ENCODE measurements at places on chromosomes 2 and 18.
A peak's percentile ranks its signal among the peaks of the same experiment; 100 is the strongest.

GRCh38 chr2:237574467-237574866, 8.1 kb downstream of the PRLH start:
- DNase-seq = no peak

DNA sequence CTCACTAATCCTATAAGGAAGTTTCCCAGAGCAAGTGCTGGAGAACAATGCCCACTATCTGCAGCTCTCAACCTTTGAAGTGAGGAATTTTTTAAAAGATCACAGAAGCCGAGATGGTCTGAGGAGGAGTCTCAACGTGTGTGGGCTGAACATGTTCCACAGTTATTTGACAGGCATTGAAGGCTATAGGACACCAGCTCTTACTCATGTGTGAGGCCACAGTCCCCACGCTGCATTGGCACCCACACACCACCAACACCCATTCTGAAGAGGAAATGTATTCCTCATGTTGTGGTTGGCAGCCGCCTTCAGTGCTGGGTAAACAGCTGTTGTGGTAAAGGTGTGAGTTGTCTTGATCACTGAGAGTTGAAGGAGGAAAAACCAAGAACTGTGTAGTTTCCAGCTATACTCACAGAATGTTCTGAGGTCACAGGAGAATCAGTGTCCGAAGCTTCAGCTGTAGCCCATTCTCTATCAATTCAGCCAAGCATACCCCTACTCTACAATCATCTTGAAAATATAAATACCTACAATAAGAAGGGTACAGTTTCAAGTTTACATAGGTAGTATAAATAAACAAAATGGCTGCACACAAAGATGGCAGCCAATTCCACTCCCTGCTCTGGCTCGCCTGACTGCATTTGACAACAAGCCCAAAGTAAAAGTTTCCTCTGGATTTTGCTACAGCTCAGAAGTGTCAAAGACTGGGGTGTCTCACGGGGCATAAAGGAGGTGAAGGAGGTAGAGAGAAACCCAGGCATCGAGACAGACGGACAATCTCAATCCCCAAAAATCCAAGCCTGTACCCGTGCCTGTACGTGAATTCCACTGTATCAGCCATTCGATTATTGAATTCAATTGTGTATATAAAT, 12.1 kb downstream of the CD226 start:
- DNase-seq = no peak

DNA sequence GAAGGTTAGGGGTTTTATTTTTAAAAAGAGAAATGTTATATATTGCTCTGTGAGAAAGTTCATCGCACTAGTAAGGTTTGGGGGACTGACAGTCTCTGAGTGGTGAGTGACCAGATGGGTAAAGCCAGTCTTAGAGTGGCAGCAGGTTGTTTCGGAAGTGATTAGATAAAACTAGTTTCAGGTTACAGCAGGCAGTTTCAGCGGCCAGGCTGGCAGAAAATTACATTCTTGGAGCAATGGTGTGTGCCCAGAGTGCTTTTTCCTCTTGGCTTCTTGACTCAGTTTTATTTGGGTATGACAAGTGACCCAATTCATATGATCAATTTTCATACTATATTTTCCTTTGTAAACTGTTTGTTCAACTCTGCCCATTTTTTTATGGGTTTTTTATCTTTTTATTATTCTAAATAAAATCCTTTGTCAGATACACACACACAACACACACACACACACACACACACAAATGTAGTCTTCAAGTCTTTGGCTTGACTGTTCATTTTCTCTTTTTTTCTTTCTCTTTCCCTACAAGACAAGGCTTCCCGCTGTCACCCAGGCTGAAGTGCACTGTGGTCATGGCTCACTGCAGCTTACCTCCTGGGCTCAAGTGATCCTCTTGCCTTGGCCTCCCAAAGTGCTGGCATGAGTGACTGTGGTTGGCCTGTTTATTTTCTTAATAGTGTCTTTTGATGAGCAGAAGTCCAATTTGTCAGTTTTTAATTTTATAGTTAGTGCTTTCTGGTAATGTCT, 30.9 kb downstream of the RALBP1 start:
- peak; percentile 9 for DNase-seq

- no peak for DNase-seq
Observed at GRCh38 chr2:69781321-69782248, 39.7 kb downstream of the ANXA4 start.

GRCh38 chr2:199458806-199459285, 1.1 kb upstream of the SATB2 start:
- DNase-seq = no peak

DNA sequence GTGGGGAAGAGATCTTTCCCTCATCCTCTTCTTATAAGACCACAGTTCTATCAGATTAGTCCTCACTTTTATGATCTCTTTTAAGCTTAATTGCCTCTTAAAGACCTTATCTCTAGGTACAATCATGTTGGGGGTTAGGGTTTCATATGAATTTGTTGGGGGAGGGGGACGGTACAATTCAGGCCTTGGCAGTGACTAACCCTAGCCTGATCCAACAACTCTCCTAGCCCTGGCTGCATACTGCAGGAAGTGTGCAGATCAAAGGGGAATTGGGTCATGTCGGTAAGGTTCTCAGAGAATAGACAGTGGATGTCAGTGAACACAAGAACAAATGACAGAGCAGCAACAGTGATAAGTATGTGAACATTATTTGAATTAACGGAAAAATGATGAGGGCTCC, 16.4 kb downstream of the CAPN13 start:
- no peak for DNase-seq
